ENCODE measurements at places on chromosomes 13 and 19.

DNA sequence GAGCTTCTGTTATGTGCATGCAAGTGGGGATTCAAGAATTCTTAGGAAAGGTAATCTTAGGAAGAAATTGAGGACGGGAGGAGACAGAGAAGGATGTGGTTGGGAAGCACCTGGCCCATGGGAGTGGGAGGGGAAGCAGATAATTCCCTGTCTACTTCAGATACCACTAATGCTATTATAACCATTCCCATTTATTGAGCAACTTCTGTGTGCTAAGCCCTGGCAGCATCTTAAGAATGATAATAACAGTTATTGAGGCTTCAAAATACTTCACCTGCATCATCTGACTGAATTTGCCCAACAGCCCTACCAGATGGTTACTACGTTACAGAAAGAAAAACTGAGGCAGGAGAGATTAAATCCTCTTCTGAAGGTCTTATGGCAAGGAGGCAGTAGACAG is 1.4 kb downstream of the EPS8L1 start:
- DNase-seq, result no peak

DNA sequence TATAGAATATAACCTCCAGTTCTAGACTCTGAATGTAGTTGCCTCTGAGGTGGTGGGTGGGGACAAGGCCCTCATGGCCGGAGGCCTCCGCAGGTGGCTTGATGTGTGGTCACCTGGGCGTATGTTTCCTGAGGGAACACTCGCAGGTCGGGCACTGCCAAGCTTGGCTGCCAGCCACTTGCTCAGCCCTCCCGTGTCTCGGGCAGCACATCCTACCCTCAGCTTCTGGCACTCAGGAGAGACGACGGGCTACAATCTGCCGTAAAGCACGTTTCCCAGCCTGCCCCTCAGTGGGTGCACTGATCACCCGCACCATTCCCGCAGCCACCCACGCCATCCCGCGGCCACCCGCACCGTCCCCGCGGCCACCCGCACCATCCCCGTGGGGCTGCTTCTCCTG is 15.2 kb downstream of the THOP1 start:
- no peak for DNase-seq

GRCh38 chr19:1250437-1251260 is 2.3 kb downstream of the MIDN start:
- no peak for DNase-seq

- DNase-seq, result no peak
Measured at GRCh38 chr13:67445436-67445835, 215.3 kb upstream of the PCDH9 start.

- no peak for DNase-seq
Measured at GRCh38 chr13:113307491-113307890, 10.5 kb downstream of the LAMP1 start.
